NCI-H774 (cell line): ENCODE measurements at places on chromosomes 6 and 20.

GRCh38 chr6:85463621-85464259, 13.9 kb downstream of the NT5E start:
- no peak for DNase-seq

DNA sequence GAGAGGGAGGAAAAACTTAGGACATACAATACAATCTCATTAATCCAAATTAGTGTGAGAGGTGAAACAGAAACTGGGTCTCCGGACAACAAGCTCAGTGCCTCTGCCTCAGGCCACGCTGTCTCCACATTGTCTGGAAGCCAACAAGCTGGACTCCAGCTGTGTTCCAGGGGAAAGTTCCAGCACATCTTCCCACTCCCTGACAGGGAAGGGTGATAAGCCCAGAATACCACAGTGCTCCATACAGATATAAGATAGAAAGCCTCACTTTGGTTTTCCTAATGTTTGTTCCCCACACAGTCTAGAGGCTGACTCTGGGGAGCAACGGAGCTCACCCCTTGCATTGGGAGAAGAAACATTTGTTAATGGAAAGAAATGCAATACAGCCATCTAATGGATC, 117.1 kb upstream of the SPTLC3 start:
- no peak for DNase-seq

GRCh38 chr6:22350109-22350508, 53.3 kb upstream of the PRL start:
- peak; percentile 45 for DNase-seq

- peak; percentile 98 for DNase-seq
Measured at GRCh38 chr6:118377711-118378414, 170.2 kb upstream of the PLN start.

DNA sequence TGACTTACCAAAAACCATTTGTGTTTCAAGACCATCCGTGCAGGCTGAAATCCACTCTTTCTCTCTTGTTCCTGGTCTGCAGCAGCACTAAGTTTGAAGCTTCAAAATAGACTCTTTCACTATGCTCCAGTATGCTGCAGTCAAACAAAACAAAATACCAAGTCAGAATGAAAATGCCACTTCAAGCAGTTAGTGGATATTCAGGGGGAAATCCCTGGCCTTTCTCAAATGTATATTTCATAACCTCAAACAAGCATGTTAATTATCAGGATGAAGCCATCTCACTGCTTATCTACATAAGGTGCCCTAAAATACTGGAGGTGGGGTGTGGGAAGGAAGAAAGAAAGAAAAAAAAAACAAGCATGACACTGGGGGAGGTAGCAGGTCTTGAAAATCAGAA, 103.5 kb downstream of the ATXN1 start:
- no peak for DNase-seq
